ENCODE measurements at places on chromosomes 5 and 9.

DNA sequence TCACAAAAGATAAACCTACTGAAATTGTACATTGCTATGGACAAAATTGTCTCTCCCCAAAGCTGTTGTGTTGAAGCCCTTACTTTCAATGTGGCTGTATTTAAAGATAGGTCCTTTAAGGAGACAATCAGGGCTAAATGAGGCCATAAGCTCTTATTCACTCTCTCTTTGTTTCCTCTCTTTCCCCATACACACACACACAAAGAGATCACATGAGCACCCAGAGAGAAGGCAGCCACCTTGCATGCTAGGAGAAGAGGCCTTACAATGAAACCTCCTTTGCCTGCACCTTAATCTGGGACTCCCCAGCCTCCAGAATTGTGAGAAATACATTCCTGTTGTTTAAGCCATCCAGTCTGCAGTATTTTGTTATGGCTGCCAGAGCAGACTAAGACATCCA lies 1295.6 kb upstream of the CDH6 start:
- DNase-seq: no peak

- DNase-seq: peak; percentile 5
These were observed 57.8 kb upstream of the ANXA1 start for GRCh38 chr9:73093740-73094379.

- DNase-seq: no peak
These were observed 468.8 kb downstream of the BNC2 start for GRCh38 chr9:16401701-16402100.

DNA sequence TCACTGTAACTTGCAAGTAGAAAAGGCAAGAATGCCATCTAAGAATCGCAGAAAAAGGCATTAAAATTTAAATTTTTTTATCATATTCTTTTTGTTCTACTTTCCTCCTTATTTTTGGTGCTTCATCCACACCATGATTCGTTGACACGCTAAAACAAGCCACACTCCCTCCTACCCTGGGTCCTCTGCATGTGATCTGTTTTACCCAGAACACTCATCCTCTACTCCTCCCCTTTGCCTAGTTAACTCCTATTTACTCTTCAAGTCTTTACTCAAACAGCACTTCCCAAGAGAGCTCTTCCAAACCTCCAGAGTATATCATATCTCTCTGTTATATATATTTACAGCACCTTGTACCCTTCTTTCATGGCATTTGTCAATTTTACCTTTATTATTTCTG lies 61.4 kb upstream of the SRP19 start:
- no peak for DNase-seq

- peak; percentile 22 for DNase-seq
These were observed 45.2 kb downstream of the YIPF5 start for GRCh38 chr5:144125163-144125726.

DNA sequence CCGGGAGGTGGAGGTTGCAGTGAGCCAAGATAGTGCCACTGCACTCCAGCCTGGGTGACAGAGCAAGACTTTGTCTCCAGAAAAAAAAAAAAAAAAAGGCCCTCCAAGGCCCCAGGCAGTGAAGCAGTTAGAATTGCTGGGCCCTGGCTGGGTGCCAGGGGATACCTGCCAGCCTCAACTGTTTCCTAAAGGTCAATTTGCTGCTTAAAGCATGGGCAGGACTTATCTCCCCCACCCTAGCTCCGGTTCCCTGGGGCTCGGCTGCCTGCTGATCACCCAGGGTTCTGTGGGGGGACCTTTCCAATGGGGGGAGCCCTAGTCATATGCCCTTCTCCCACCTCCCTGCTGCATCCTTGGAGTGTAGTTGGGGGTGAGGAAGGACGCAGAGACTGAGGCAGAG lies 25.7 kb downstream of the NCS1 start:
- no peak for DNase-seq

GRCh38 chr9:87381050-87381711 lies 116.5 kb upstream of the DAPK1 start:
- DNase-seq: peak; percentile 60

DNA sequence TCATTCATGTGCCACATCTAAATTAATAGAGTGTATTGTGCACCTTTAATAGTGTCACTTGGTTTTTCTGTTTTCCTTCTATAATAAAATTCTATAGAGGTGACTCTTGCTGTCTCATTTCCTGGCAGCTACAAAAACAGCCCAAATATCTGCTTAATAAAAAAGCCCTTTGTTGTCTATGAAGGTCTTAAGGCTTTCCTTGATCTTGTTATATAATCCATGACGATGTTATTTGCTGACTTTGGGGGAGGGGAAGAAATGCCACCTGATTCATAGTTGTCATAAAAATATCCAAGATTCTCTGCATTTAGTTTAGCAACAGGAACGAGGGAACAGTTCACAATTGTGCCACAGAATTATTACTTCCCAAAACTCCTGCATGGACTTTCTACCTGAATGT lies 31.3 kb downstream of the CPEB4 start:
- peak; percentile 11 for DNase-seq

DNA sequence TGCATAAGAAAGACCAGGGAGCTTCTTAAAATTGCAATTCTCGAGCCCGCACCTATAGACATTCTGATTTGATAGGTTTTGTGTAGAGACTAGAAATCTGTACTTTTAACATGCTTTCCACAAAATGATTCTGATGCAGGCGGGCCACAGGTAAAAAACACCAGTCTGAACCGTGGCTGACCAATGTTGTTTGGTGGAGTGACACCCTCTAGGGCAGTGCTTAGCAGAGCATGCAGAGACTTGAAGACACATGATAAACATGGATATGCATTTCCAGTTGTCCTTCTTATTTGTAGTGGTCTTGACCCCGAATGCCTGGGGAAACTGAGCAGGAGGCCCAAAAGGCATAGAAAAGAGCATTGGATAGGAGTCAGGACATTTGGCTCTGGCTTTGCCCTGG lies 10.5 kb upstream of the COL15A1 start:
- no peak for DNase-seq

GRCh38 chr9:131008909-131009618 lies at the start of gene LAMC3:
LAMC3 (plus strand) TSS chr9:131009174; CDS start chr9:131009215, 41 bp downstream.
- no peak for DNase-seq

DNA sequence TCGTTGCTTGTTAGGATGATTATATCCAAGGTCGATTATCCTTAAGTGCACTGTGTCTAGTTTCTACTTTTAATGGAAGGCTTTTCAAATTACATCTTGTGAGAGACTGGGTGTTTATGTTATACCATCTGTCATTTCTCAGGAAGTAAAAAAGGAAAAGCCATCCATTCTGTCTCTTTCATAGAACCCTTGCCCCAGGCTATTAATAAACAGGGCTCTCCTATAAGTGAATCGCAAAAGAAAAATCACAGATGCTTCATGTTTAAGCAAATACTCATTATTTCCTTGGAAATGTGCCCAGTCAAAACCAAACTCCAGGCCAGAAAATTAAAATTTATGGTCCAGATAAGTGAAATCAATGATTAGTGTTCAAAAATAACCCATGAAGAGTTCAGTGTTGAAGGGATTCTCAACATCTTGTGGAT lies 58.1 kb downstream of the STARD4 start:
- peak; percentile 70 for DNase-seq

DNA sequence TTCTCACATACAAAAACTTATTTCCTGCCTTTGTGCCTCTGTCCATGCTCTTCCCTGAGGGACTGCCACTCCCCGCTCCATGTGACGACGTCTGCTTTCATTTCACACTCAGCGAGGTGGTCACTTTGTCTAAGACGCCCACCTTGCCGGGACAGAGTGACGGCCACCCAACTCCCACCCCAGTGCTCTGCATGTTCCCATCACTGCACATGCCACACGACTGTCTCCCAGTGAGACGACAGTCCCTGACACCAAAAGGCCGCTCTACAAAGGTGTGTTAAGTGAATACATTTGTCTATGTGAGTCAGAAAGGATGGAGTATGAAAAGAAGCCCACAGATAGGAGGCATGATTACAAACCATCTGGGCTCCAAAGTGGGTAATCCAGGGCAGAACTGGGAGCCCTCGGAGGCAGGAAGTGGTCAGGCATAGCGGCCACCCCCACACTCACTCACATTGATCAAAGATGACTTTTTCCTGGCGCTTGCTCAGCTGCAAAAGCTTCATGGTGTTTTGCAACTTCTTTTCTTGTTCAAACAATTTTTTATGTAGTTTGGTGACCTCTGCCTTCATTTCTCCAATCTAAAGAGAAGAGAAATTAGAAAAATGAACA lies 185.8 kb downstream of the CDK5RAP2 start:
- DNase-seq: peak; percentile 90

DNA sequence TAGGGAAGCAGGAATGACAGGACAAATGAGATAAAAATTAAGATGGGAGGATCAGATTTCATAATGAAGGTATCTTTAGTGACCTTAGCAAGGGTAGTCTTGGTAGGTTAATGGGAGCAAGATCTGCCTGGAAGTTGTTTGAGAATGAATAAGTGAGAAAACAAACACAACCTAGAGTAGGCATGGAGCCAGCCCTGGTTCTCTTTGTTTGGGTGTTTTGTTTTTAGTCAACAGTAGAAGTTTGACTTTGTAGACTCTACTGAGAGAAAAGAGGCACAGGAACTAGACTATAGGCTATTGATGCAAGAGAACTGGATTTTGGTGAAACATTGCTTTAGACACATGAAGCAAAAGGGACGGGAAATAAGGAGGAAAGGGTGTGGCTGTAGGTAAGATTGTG lies 40.3 kb downstream of the KCNN2 start:
- DNase-seq: no peak

DNA sequence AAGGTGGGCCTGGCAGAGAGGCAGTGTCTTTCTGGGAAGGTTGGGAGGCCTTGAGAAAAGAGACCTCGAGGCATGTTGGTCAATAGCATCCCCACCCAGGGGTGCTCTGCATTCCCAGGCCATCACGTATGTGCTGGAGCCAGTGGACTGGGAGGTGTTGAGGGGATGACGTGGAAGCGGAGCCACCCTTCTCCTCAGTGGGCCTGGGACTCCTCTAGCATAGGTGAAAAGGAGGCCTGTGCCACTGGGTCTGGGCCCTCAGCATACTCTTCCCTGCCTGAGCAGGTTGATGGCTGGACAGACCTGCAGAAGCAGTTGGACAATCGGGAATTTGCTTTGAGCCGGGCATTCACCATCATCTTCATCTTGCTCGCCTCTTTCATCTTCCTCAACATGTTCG lies 25.5 kb downstream of the PITX1 start:
- DNase-seq: no peak

DNA sequence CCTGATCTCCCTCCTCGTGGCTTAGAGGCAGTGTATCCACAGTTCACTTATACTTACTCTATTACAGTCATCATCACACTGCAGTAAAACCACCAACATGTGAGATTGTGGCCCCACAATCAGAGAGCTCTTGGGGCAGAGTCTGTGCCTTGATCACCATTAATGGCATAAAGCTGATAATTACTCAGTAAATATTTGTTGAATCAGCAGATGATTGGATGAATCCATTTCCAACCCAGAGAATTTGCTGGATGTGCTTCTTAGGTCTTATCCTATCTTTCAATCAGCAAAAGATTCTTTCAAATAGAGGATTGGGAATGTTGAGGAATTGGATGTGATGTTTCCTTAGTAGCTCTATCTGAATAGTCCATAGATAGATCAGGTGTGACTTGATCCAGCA lies 88.8 kb upstream of the PITX1 start:
- no peak for DNase-seq

DNA sequence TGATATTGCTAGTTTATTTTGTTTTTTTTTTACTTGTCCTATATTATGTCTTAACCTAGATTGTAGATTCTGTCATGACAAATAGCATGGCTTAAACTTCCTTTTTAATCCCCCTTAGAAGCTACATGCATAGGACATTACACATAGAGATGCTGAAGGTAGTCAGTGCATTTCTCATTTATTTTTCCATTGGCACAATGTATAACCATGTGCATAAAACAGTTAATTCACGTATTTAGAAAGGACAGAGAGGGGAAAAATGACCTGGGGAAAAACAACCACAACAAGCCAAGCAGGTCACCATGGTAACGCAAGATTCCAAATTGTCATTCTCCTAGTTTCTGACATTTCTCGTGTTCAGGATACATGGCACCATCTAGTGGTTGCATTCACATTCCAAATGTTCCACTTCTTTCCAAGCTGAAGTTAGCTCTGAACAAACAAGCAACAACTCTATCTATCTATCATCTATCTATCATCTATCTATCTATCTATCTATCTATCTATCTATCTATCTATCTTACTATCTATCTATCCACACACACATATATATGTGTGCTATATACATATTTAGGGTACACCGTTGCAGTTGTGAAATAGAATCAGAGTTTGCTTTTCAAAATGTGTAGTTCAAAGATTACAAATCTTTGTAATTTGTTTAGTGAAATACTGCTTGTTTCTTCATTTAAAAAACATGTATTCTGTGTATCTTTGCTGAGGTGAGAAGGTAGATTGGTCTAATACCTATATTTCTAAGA lies 487.2 kb upstream of the ST8SIA4 start:
- DNase-seq: peak; percentile 41

DNA sequence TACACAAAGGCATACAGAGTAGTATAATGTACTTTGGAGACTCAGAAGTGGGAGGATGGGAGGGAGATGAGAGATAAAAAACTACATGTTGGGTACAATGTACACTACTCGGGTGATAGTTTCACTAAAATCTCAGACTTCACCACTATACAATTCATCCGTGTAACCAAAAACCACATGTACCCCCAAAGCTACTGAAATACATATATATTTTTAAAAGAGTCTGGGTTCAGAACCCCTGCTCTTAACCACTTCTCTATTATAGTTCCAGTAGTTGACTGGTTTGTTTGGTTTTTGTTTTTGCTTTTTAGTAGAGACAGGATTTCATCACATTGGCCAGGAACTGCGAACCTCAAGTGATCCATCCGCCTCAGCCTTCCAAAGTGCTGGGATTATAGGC lies 22.6 kb downstream of the SGTB start:
- no peak for DNase-seq

GRCh38 chr9:108684288-108685025 lies 171.3 kb downstream of the ACTL7B start:
- DNase-seq: no peak

DNA sequence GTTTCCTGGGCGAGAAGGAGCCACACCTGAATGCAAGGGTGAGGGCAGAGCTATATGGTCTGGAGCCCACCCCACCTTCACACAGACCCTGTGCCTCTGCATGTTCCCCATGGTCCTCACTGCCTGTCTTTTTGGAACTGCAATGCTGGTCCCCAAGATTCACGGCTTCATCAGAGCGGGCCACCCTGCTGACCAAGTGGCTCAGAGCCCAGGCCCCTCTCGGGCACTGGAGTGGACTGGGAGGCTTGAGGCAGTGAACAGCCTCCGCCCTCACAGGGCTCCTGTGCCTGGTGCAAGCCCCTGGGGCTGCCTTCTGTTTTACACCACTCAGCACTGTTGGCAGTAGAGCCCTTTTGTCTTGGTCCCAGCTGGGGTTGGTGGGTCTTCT lies 143.2 kb downstream of the CACNA1B start:
- no peak for DNase-seq

DNA sequence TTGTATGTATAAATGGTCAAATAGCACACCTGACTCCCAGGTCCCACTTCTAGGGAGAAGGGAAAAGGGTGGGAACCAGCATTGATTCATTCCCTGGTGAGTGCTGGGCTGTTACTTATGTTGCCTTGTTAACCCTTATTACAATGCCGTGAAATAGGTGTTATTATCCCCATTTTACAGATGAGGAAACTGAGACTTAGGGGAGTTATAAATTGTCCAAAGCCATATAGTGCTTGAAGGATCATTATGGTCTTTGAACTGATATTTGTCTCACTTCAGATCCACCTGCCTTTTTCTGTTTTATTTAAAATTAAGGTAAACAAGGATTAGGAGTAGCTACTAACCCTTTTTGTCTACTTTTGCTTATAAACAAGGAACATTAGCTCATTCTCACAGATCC lies 16.5 kb downstream of the TMEM268 start:
- no peak for DNase-seq

- DNase-seq: no peak
These were observed 106.4 kb downstream of the ERCC6L2 start for GRCh38 chr9:95981761-95982390.

GRCh38 chr5:174356536-174356935 lies 311.0 kb downstream of the NSG2 start:
- DNase-seq: no peak

All from HFFc6 (cell line).